ENCODE measurements at places on chromosomes 11 and 22.

DNA sequence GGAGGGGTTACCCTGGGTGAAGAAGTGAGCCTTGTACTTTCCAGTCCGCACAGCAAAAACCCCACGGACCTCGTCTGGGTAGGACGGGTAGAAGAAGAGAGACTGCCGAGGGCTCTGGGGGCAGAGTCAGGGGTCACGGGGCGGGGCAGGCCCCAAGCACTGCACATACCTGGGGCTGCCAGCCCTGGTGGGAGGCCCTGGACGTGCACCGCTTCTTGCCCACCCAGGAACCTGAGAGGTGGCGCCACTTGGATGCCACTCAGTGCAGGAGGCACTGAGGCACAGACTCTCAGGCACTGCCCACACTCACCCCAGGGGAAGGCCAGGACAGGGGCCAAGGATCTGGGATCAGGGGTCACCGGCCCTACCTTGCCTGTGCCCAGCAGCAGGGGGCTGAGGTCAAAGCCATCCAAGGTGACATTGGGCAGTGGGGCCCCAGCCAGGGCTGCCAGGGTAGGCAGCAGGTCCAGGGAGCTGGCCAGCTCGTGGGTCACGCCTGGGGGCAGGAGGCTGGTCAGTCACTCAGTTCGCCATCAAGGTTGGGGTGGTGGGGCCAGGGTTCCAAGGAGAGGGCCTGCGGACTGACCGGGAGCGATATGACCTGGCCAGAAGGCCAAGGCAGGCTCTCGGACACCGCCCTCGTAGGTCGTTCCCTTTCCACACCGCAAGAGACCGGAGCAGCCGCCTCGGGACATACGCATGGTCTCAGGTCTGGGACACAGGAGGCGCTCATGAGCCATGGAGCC, 2.2 kb downstream of the ARSA start:
- no peak for DNase-seq

- no peak for DNase-seq
Measured at GRCh38 chr11:113082341-113082955, 121.2 kb downstream of the NCAM1 start.

GRCh38 chr11:30423279-30423648, 100.4 kb downstream of the ARL14EP start:
- no peak for DNase-seq

- no peak for DNase-seq
Measured at GRCh38 chr11:111361052-111361801, 17.8 kb downstream of the POU2AF1 start.

DNA sequence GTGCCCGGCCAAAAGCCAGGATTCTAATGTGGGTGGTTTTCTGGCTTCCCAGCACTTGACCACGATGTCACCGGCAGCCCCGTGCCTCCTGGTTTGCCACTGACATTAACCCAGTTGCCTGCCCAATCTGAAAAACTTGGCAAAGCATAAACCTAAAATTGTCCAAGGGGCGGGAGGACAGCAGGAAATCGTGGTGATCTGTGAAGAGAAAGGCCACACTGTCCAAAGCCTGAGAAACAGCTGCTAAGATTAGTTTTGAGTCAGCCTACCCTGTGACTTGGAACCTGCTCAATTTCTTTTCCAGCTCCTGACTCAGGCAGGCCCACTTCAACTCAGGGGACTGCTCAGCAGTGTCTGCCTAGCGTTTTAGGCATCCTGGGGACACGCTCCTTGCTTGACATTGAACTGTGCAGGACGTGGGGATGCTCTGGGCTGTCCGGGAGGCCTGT, 8.2 kb upstream of the F2 start:
- no peak for DNase-seq

DNA sequence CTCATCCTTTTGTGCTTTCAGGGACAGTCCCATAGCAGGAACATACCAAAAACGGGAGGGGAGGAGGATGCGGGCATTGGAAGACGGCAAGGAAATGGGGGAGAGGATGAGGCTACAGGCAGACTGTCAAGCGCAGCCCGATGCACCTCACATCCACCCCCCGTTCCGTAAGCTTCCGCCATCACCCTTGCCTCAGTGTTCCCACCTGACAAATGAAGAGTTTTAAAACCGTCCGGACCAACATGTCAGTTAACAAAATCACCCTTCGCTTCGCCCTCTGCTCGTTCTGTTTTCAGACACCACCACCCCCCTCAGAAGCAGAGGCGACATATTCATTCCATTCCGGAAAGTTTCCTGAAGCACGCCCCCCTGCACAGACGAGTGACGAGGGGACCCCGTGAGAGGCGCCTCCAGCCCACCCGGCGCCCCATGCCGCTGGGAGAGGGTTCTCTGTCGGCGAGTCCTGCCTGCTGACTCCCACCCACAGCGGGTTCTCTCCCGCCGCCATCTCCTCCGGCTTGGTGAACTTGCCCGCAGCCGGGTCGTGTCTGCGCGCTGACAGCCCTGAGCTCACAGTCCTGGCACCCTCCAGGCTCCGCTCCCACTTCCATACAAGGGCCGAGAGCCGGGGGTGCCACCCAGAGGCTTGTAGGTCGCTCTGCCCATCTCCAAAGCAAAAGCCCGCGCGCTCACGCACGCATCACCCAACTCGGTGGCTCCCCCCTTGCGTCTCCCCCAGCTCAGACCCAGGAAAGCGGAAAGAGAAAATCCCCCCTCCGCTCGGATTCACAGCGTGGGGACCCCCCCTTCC, 1.5 kb downstream of the IGSF9B start:
- peak; percentile 33 for DNase-seq

DNA sequence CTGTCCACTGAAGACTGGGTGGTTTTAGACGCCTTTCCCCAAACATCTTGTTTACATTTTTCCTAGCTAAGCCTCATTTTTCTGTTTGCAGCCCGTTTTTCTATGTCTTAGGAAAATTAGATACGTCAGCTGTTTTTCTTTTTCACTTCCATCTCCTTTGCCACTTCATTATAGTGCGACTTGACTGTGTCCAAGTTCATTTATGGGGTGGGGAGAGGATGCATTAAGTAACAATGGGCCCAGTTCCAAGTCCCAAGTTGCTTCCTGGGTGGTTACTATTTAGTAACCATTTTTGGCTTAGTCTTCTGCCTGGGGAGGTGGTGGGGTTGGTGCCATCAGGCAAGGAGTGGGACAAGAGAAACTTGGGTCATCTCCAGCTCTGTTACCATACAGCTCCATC, 83.0 kb downstream of the TRAF6 start:
- DNase-seq, result no peak

DNA sequence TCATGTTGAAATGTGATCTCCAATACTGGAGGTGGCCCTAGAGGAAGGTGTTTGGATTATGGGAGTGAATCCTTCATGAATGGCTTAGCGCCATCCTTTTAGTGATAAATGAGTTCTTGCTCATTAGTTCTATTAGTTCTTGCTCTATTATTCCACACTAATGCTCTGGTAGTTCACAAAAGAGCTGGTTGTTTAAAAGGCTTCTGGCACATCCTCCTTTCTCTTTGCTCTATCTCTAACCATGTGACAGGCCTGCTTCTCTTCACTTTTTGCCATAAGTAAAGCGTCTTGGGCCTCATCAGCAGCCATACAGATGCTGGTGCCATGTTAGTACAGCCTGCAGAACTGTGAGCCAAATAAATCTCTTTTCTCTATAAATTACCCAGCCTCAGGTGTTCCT, 469.9 kb downstream of the GUCY1A2 start:
- no peak for DNase-seq

DNA sequence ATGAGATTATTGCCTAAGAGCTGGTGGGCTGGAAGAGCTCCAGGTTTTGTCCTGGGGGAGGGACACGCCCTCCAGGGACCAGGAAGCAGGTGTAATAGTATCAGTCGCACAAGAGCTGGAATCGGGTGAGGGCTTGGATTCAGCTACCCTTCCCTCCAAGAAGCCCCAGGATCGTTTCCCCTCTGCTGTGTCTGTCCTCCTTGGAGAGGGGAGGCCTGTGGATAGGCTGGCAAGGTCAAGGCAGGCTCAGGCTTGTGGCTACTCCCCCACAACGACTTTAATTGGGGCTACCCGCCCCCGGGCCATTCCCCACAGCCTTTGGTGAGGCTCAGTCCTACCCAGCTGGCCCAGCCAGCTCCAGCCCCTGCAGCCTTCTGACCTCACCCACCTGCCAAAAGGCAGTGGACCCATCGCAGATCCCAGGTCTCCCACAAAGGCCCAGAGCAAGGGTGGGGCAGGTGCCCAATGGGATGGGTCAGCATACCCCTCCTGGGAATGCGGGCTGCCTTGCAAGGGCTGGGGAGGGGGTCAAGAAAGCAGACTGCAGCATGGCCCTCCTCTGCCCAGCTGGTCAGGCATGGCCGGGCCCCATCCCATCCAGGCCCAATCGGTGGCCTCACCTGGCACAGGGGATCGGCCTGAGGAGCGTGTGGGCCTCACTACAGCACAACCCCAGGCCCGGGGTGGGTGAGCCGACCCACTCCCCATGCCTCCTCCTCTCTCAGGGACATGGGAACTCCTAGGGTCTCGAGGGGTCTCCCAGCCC, 1.0 kb downstream of the CTSD start:
- DNase-seq, result no peak

DNA sequence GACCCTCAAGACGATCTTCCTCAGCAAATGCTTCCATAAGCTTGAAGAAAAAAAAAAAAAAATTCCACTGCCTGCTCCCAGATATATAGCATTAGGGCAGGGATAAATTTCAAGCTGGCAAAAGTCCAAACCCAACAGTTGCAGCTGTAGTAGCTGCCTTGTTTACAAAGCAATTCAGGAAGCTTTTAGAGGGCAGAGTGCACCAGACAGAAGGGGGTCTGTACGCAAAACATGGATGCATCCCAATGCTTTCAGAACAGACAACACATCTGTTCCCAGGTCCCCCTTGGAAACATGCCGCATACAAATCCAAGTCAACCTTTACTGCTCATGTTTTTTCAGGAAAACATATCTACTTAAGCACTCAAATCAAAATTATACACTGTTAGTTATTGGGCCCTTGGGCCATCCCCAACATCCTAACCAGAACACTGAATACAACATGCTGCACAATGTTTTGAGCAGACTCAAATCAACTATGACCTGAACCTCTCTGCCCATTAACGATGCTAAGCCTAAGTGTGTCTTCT, 94.5 kb downstream of the CADM1 start:
- peak; percentile 46 for DNase-seq

DNA sequence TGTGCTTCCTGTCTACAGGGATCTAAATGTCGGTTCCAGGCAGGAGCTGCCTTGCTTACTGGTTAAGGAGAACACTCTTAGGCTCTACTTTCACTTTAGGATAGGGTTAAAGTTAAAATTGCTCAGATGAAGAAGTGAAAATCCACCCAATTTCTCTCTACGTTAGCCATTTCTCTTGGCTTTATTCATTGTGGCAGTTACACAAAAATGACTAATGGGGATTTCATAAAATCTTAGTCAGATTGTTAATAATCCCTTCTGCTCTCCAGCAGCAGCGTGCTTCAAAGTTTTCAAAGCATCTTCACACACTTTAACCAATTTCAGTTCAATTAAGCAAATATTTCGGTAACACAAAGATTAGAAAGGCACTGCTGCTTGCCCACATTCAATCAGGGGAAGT, 58.4 kb upstream of the RCN1 start:
- DNase-seq, result no peak

DNA sequence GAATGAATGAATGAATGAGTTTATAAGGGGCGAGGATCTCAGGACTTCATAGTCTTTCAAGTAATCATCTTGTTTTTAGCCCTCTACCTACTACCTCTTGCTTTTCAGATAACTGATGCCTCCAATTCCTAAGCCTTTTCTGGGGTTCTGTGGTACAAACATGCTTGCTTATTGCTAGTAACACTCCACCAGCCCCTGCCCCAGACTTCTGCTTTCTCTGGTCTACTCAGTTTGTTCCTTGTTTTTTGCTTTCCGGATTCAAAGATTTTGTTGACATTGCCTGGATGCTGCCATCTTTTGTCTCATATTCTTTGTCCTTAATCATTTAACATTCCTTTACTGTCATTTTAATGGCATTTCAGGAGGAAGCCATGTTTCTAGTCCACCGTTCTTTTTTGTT, 8.9 kb upstream of the TMEM9B start:
- no peak for DNase-seq

GRCh38 chr11:102592131-102592530, 33.0 kb downstream of the MMP20 start:
- DNase-seq, result no peak

GRCh38 chr22:44289414-44290171, 23.2 kb downstream of the SHISAL1 start:
- DNase-seq, result no peak

DNA sequence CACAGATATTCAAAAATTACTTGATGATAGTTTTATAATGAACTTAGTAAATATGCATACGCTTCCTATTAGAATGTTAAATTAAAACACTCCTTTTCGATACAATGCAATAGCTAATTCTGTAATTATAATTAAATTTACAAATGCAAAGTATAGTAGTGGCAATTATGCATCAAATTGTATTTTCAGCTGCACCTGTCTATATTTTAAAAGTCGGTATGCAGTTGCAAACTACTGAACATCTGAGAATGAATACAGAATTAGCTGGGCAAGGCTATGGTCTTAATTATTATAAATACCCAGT, 110.4 kb upstream of the ARHGAP42 start:
- no peak for DNase-seq

- no peak for DNase-seq
Measured at GRCh38 chr11:106420048-106420665, 342.7 kb downstream of the AASDHPPT start.

- no peak for DNase-seq
Measured at GRCh38 chr11:31956310-31956709, 134.6 kb upstream of the RCN1 start.

DNA sequence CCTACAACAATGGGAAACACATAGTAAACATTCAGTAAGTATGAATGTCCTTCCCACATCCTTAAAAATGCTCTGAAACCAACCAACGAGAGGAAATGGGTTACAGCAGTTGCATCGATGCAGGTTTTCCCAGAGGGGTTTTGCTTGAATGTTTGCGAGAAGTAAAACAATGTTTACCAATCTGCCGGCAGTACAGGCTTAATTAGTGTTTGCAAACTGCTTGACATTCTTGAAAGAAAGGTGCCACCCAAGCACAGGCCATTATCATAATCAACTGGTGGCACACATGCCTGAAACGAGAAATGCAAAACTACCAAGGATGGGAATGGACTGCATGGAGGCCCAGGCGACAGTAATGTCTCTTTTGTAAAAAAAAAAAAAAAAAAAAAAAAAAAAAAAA, 27.1 kb upstream of the OPCML start:
- DNase-seq, result no peak

DNA sequence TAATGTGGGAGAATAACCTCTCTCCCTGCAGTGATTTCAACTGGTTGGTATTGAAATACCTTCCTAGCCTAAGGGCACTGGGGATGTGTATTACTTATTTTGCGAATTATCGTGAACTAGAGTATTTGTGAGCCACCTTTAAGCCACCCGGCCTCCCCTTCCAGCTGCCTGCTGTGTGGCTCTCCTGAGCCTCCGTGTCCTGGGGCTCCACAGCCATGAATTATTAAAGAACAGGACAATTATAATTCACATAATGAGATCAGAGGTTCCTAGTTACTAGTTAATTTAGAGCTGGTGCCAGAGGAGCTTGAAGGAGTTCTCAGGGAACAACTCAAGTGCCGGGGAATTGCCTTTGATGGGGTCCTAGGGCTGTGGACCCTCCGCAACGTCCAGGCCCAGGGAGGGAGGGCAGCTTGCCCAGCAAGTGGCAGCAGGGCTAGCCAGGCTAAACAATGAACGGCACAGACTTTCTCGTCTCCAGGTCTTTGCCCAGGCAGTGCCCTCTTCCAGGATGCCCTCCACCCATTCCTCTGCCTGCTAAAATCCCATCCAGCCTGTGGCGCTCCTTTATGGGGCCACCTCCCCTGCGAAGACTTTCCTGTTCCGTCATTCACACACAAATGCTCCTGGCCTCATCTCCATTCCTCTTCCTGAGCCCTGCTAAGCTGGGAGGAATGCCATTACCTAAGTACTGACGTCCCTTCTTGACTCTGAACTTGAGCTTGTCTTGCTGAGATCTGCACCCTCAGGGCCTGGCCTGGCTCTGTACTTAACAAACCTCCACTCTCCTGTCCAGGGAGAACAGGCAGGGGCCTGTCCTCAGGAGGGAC, 91.5 kb downstream of the RTL6 start:
- DNase-seq, result no peak

Measured in NCI-H2107 (cell line).